ENCODE measurements at places on chromosomes 13 and 19.

GRCh38 chr19:41876847-41877832 is at the start of gene CD79A:
Gene CD79A, plus strand, starts transcription at chr19:41877279. Its CDS starts 26 bp downstream, at chr19:41877305.
- DNase-seq = no peak

DNA sequence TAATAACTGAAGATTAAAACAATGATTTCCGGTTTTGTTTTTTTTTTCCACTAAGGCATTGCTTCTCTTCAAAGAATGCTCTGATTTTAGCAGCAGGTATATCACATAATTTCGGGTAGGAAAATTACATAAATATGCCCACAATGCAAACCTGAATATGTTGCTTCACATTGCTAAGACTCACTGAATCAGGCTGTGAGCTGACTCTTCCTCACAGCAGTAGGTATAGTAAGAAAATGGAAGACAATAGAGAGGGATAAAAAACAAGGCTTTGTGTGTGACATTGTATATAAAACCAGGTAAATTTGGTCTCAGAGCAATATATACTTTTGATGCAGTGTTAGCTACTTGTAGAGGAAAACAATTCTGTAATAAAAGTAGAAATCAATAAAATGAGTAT is 1355.0 kb downstream of the OLFM4 start:
- DNase-seq = no peak

DNA sequence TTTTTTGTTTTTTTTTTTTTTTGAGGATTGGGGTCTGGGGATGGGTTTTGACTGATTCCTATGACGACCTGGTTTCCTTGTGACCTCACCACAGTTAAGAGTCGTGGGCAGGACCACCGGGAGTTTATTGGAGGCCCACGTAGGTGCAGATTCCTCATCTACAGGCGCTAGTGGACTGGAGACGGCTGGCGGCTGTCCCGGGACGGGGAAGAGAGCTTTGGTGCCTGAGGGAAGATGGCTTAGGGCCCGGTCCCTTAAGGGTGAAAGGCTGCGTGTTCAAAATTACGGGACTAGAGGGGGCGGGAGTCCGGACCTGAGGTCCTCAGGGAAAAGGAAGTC is 682 bp upstream of the TEAD2 start:
- DNase-seq = no peak

GRCh38 chr13:48266701-48267639 is 34.0 kb downstream of the ITM2B start:
- no peak for DNase-seq

- DNase-seq = no peak
These were observed 749.7 kb downstream of the DIAPH3 start for GRCh38 chr13:59414006-59414405.

DNA sequence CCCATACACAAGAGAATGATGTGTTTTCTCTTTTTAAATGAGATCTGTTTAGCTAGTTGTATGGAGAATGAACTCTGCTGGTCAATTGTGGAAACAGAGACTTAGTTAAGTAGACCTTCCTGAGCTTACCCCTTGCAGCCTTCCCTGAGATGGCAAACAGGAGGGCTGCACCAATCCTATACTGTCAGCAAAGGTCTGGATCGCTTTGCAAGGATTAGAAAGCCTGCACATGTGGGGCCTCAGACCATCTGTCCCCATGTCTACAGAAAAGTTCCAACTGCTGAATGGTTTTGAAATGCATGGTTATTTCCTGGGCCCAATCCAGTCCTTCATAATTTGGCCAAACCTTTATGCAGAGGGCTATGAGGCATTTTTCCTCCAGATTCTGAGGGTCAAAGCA is 183.9 kb upstream of the SLC10A2 start:
- DNase-seq = no peak

DNA sequence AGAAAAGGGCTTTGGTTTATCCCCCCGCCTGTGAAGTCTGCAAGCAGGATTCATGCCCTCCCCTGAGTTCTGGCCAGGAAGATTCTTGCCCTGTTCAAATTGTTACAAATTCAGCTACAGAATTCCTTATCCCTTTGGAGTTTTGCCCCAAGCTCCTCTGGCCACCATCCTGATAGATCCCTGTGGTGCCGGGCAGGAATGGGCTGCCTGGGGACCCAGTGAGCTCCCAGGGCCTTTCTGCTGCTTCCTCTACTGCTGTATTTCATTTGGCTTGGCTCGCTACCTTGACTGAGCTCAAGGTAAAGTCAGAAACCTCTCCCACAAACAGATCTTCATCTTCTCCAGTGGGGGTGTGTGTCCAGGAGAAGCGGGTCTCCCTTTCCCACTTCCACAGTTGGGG is 194.6 kb upstream of the NBEA start:
- no peak for DNase-seq

DNA sequence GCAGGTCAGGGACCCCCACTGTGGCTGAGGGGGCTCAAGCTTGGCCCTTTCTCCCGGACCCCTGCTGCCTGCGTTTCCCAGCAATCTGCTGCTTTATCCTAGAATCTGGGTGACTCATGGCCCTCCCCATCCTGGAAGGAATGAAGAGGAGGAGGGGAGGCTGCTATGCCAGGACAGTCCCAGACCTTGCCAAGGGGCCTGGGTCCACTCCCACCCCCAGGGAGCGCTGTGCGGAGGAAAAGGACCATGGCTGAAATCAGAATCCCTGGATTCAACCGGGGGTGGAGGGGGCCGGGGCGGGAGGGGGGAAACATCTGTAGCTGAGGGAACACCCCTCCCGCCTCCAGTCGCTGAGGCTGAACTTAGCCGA is 20.5 kb downstream of the ZNF114 start:
- DNase-seq = peak; percentile 54

DNA sequence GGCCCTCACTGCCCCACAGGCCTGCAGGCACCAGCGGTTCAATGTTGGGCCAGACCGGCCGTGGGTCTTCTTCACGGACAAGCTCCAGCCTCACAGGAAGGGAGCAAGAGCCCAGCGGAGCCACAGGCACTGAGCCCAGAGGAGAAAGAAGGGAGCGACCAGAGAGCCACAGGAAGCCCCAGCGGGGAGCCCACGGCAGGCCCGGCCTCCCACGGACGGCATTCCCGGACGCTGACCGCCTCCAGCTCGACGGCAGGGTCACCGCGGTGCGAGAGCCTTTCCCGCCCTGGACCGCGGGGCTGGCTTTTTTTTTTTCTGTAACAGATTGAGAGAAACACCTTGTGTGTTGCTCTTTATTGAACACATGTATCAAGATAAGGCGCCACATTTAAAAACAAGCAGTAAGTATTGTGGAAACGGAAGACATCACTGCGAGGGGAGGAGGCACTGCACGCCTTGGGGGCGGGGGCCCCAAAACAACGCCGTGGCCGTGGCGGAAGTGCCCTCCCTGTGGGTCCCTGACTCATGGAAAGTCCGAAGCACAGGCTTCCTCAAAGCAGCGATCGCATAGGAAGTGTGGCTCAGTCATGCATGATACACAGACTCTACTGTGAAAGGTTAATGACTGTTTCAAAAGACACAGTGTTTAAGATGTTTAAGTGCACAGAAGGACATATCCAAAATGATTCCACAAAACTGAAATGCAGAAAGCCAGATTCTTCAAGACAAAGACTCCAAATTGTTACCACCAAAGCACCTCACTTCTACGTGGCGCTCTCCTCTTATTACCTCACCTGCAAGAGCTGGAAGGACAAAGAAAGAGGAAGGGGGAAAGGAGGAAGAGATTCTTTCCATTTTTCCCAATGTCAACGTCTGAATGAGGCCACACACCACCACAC is 3.5 kb downstream of the RASA3 start:
- DNase-seq = no peak

DNA sequence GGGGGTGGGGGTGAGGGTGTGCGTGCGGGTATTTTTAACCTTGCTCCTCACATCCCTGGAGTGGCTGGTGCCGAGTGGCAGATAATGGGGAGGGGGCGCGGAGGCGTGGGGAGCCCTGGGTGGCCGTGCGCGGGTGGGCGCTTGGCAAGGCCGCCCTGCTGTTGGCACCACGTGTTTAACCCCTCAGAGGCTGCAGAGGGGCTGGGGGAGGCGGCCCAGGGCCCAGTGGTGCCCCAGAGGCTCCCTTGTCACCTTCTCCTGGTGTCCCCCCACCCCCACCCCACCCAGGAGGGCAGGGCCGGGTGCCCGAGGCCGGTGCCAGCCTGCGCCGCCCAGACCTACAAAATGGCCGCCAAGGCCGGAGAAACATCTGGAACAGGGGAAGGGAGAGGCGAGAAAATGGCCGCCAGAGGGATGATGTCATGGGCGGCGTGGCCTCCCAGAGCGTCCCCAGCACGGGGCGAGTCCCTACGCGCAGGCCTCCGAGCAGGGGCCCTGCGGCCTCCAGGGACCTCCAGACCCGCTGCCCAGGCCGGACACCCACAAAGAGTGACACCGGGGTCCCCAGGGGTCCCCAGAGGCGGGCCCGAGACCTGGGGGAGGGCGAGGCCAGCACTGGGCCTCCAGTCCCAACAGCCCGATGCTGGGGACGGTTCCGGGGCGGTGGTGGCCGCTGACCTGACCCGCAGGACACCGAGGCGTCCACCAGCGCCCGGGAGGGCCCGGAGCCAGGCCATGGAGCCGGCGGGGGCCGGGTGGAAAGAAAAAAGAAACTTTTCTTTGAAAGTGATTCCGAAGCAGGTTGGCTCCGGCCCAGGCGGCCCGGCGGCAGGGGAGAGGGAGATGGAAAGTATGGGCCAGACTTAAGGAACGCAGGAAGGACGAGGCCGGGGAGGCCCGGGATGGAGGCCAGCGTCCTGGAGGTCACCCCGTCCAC is 38.2 kb downstream of the NFIC start:
- no peak for DNase-seq
